ENCODE measurements at places on chromosomes 1 and 21. TPM values are rescaled to one million over a fixed set of nuclear protein-coding genes. Genes with fewer than 3 reads are reported as not detected.

DNA sequence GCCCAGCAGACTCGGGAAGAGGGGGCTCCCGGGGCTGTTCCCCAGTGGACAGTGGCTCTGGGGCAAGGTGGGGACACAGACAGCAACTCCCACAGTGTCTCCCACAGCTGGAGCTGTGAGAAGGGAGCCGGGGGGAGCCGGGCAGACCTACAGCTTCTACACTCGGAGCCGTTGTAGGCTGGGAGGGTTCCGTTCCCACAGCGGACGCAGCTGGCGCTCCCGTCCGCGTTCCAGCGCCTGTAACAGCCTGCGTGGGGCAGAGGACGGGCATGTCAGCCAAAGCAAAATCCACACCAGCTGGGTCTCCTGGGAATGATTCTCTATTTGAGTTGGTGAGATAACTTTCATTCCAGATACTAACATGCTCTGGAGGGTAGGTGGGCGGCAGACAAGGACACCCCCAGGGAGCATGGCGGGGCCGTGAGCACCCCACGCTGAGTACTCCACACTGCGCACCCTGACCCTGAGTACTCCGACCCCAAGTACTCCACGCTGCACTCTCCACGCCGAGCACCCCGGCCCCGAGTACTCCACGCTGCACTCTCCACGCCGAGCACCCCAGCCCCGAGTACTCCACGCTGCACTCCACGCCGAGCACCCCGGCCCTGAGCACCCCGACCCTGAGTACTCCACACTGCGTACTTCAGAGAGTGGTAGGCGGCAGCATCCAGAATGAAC is 13.4 kb upstream of the RNF223 start:
- no peaks in the 10 kb centered on the region for H3K4me1 ChIP-seq
- H3K27me3 ChIP-seq = no peaks in the 10 kb centered on the region
- H3K36me3 ChIP-seq = no peaks in the 10 kb centered on the region
- no peak for DNase-seq

DNA sequence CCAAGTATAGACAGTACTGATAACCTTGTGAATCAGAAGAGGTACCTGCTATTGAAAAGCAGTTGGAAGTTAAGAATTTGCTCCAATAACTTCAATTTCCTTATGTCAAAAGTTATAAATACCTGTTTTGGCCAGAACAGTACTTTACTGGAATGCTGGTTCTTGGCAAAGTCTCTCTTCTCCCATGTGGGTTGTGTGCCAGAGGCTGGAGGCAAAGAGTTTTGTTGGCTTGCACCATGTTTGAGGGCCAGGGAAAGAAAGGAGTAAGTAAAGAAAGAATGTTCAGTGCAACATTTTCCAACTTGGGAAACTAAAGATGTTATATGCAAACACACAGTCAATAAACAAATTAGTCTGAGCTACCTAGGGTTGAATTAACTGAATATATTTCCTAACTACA is 67.0 kb upstream of the DYNLT5 start:
- DNase-seq = no peak
- no peaks in the 10 kb centered on the region for H3K36me3 ChIP-seq
- H3K27ac ChIP-seq = no peak overlapping the region
- no peak overlapping the region for H3K4me3 ChIP-seq
- H3K27me3 ChIP-seq = no peaks in the 10 kb centered on the region

The SRM gene
- total RNA-seq = 28.6 TPM

- peak; percentile 73 for DNase-seq
- H3K27ac ChIP-seq = no peak overlapping the region
- no peaks in the 10 kb centered on the region for H3K4me1 ChIP-seq
- peaks cover 56% of the 10 kb centered on the region for H3K27me3 ChIP-seq
- H3K36me3 ChIP-seq = no peaks in the 10 kb centered on the region
These were observed 1.3 kb downstream of the NTNG1 start for GRCh38 chr1:107142140-107142542.

The LMOD1 gene
- 8.7 TPM for total RNA-seq

Data from hepatocyte (in vitro differentiated cells).